ENCODE measurements at places on chromosomes 7 and 10.
A peak's percentile ranks its signal among the peaks of the same experiment; 100 is the strongest.

DNA sequence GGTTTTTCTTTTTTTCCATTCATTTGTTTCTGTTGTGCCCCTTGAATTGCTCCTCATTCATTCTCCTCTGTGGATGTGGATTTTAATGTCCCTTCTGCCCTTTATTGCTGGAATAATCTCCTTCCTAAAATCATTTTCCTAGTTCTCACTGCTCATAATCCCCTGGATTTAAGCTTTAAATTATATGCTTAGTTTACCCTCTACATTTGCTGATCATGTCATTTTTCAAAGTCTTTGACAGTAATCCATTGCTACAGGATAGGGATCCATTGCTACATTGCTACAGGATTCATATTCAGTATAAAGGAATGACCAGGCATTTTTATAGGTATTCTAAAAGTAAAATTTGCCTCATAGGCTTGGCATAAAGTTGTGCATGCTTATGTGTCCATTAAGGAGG is 14.3 kb downstream of the ADAM22 start:
- DNase-seq: no peak

DNA sequence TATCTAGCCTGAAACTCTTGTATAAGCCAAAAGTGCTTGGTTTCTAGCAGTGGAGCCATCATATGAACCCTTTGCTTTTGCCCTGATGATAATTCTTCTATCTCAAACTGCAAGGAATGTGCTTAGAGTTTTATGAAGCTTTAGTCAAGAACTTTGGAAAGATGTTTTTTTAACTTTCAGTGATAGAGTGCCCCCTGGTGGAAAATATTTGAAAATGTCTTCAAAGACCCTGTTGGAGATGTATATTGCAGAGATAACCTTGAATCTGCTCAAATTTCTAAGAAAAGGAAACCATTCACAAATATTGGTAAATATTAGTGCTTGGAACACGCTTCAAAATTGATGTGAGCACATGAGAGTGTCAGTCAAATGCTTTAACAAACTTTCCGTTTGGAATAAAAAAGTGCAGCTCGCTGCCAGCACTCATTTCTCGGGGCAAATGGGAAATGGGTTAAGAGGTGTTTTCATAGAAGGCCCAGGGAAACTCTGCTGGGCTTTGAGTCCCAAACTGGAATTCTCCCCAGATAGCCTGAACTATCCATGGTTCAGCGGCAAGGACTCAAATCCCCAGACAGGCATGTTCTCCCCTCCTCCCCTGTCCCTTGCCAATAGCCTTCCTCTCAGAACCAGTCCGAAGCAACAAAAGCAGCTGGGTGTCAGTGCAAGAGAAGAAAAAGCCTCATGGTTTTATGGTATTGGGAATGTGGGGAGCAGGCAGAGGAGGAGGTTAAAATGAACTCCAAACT is 129.3 kb downstream of the MYOF start:
- peak; percentile 12 for DNase-seq

DNA sequence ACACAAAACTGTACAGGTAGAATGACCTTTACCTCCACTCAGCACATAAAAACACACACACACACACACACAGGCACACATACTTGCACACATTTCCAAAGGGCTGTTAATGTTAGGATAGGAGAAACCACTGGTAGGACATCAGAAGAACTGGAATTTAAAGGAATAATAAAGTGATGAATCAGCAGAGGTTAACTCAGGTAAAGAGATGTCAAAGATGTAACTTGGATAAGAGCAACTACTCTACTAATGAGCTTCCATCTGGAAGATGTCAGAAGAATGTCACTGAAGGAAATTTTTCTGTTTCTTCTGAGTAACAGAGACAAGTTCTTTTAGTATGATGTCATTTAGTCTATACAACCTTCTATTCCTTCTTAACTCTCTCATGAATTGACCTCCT is 26.4 kb upstream of the GPR37 start:
- no peak for DNase-seq

GRCh38 chr10:58070956-58071355 is 196.7 kb downstream of the IPMK start:
- DNase-seq: no peak

DNA sequence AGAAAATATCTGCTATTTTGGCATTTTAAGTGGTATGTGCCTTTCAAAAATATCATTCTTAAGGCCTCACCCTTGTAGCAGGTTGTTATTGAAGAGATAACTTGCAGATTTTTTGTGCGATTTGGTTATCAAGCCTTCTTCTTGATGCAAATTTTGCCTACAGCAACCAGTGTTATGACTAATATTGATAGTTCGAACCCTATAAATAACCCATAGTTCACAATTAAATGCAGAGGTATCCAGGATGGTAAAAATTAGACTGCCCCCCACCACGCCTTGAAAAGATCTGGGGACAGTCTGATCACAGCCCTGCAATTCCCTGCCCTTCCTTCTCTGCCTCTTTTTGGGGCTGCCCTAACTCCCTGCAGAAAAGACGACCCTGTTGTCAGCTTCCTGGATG is 28.4 kb upstream of the RAPGEF5 start:
- no peak for DNase-seq

GRCh38 chr7:44383566-44383965 is 58.2 kb upstream of the CAMK2B start:
- DNase-seq: no peak

GRCh38 chr10:95049919-95050318 is 19.4 kb downstream of the CYP2C8 start:
- no peak for DNase-seq

DNA sequence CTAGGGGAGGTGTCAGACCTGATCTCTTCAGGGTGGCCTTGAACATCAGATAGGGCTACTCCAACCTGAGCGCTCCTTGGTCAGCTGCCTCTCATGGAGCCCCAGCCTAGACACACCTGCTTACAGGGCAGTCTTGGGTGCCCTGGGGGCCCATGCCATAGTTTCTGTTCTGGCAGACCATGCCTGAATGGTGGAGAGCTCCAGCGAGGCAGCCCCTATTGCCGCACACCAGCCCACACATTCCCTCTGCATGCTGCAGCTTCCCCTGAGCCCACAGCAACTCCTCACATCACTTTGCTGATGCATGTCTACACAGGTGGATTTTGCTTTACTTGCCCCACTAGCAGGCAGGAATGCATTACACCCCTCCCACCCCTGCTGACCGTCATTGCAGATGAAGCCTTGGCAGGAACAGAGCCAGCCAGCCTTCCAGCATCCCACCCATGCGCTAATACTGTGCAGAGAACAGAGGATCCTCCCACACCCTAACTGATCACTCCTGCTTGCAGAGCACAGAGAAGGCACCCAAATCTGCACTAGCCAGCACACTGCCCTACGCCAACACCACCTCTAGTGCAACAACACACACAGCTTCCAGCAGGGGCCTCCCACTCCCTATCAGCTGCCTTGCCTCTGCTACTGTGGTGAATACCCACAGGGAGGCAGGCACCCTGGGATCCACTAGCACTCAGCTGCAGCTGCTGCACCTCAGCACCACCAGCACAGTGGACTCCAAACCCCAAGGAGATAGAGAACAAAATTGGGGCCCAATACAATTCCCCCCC is 43.0 kb upstream of the GRM3 start:
- no peak for DNase-seq

GRCh38 chr10:130079614-130080460 is 30.8 kb downstream of the C10orf143 start:
- no peak for DNase-seq

- no peak for DNase-seq
Observed at GRCh38 chr10:43361547-43362190, 9.8 kb upstream of the FXYD4 start.

GRCh38 chr10:63593576-63593975 is 72.4 kb downstream of the REEP3 start:
- no peak for DNase-seq

GRCh38 chr7:44240376-44240775 is 39.6 kb downstream of the YKT6 start:
- DNase-seq: no peak

- no peak for DNase-seq
Observed at GRCh38 chr10:35517431-35518181, 87.5 kb upstream of the GJD4 start.

DNA sequence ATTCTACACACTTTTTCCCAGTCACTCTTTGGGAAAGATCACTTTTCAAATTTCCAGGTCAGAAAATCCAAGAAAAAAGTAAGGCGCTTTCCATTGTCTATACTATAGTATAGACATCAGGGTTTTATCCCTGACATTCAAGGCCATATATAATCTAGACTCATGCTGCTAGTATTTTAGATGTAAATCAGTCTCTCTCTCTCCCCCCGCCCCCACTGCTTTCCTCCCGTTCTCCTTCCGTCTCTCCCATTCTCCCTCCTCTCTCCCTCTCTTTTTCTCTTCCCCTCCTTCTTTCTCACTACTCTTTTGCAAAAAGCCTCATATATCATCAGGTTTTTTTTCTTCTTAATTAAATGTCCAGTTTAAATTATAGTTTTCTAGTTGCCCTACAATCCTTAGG is 154.8 kb downstream of the PHF14 start:
- DNase-seq: no peak

GRCh38 chr10:125123476-125124114 is 36.8 kb downstream of the CTBP2 start:
- peak; percentile 39 for DNase-seq

GRCh38 chr7:138072726-138073125 is 3.5 kb upstream of the AKR1D1 start:
- no peak for DNase-seq

GRCh38 chr7:1085910-1086421 is 1.9 kb upstream of the GPER1 start:
- DNase-seq: no peak

- no peak for DNase-seq
Observed at GRCh38 chr7:29432721-29433120, 130.9 kb upstream of the PRR15 start.

- peak; percentile 30 for DNase-seq
Observed at GRCh38 chr10:70232155-70232858, 922 bp downstream of the PPA1 start.

- no peak for DNase-seq
Observed at GRCh38 chr7:116955801-116956476, 2.6 kb downstream of the ST7 start.

- no peak for DNase-seq
Observed at GRCh38 chr7:29623973-29624372, 60.3 kb downstream of the PRR15 start.

- DNase-seq: no peak
Observed at GRCh38 chr10:18542832-18543231, 108.6 kb downstream of the NSUN6 start.

- DNase-seq: no peak
Observed at GRCh38 chr10:86091216-86091615, 275.4 kb downstream of the GRID1 start.

DNA sequence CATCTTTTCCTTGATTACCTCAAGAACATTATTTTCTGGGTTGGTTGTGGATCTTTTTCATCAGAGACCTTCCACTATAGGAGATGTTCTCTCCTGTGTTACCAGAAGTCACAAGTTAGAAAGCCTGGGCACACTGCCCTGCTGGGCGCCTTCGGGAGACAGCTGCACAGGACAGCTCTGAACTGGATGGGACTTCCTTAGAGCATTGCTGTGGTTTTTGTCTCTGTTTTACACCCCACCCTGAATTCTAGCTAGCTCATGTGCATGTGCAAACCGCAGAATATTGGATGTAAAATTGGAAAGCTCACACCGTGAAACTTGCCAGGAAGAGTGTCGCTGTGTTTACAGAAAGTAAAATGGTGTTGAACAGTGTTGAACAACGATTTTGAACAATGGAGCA is 54.4 kb upstream of the SEC61G start:
- DNase-seq: no peak

GRCh38 chr7:105647591-105647990 is 66.3 kb upstream of the EFCAB10 start:
- peak; percentile 66 for DNase-seq

DNA sequence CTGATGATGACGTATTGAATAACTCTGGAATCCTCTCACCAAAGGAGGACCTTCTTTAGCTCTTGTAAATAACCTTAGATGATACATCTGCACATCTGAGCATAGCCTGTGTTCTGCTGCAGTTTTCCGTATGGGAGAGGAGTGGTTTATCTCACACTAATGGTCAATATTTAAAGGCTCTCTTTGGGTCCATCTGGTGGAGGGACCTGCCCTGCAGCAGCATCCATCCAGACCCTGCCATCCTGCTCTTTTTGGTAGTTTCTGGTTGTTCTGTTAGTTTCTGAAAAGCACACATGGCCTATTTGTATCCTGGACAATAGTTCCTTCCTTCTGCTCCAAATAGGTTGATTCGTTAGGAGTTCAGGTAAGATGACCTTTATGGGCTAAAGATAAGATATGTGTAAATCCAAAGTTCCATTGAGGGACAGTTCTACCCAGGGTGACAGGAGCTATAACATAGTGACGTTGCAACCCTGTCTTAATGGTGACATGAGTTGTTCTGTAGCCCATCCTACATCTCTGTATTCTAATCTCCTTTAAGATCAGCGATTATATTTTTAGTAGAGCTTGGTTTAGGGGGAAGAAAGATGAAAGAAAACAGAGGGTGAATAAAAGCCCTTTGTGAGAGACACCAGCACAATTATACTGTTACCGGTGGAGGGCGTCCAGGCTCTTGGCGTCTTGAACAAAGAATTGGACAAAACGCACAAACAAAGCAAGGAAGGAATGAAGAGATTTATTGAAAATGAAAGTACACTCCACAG is 60.0 kb upstream of the KLF14 start:
- DNase-seq: no peak

DNA sequence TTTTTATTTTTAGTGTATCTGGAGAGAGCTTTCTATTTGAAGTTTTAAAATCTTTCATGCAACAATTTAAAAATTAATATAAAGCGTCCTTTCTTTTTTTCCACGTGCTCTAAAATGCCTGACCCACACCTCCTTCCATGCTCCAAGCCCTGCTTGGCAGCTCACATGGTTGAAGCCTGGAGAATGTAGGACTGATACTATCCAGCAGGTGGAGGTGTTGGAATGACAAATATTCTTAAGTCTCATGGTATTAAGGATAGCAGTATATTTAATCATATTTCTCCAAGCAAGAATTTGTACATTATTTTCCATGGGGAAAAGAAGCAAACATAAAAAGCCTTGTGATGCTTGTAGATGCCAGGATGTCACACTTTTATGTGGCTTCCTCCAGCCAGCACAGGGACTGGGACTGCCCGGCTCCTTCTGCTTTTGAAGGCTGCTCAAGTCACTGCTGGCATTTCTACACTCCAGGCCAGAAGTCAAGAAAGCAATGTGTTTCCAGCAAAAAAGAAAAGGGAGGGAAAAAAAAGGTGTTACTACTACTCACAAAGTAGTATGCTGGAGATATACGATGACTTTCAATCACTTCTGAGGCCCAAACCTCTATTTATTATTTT is 49.7 kb downstream of the BZW2 start:
- peak; percentile 14 for DNase-seq

- no peak for DNase-seq
Observed at GRCh38 chr10:117007080-117007479, 2.1 kb upstream of the SHTN1 start.

- no peak for DNase-seq
Observed at GRCh38 chr7:155806096-155806871, 6.0 kb downstream of the SHH start.

DNA sequence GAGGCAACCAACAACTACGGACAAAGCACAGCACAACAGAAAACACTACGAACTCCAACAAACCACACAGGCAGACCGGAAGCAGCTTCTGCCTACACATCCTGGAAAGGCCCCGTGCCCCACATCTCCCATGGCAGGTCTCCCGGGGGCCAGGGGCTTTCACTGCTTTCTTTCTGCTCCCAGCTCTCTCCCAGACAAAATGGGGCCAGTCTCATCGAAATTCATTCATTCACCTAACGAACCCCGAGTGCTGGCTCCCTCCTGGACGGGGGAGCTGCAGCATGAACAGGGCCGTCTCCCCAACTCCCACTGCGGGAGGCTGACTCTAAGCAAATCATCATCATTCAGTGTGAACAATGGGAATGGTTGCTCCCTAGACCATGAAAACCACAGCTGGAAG is 47.6 kb upstream of the NANOS1 start:
- DNase-seq: no peak

Measured in DMS79 treated with DMSO at 0.1 percent for 48 hours (cell line).